Activated naive CD4-positive, alpha-beta T cell treated with Interleukin-2 at 50 U/mL for 16 hours (primary cell): ENCODE measurements at places on chromosomes 6 and 20.

GRCh38 chr6:121887724-121888123 is 452.3 kb downstream of the GJA1 start:
- DNase-seq = no peak

GRCh38 chr20:59150821-59151251 is 12.8 kb upstream of the ZNF831 start:
- DNase-seq = no peak

GRCh38 chr6:5053864-5054244 is 31.3 kb upstream of the PPP1R3G start:
- no peak for DNase-seq

GRCh38 chr6:10446548-10446947 is 31.7 kb upstream of the TFAP2A start:
- no peak for DNase-seq

DNA sequence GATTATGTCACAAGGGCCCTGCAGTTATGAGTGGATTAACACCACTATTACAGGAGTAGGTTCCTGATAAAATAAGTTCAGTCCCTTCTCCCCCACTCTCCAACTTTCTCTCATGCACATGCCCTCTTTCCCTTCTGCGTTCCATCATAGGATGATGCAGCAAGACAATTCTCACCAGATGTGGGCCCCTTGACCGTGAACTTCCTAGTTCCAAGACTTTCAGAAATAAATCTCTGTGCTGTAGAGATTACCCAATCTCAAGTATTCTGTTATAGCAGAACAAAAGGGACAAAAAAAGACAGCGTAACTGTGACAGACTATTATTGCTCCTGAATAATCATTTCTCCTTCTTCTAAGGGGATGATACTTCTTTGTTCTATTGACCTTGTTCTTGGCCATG is 33.8 kb upstream of the TMEM244 start:
- DNase-seq = no peak

GRCh38 chr6:76885861-76886301 is 577.4 kb downstream of the HTR1B start:
- DNase-seq = no peak

GRCh38 chr20:33859157-33859695 is 48.1 kb downstream of the CHMP4B start:
- peak; percentile 13 for DNase-seq

- no peak for DNase-seq
Observed at GRCh38 chr6:27810768-27811450, 101.3 kb downstream of the OR2B2 start.

DNA sequence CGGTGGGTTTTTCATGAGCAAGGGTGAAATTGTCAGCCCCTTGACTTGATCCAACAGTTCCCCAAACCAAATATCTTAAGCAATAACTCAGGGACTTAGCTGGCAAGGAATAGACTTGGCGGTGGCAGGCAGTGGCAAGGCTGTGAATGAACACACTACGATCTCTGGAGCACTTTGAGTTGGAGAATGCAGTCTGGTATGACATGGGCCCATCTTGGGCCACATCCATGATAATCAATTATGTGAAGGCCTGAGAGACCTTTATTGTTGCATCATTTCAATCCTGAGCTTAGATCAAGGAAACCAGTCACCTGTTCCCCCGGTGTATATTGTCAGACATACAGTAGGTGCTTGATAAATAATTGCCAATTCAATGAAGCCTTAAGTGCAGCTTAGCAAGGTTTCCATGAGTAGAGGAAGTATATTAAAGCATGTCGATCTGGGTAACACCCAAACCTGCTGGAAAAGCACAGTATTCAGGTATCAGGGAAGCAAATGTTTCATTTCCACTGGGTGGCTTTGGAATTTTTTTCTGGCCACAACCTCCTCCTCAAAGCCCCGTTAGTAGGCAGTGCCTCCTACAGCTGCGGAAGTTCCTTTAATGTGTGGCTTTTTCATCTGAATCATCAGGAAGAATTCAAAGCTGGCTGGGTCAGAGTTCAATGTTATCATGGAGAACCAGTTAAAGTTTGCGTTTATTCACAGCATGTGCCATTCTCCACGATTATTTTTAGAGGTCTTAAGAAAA is 10.2 kb downstream of the CASS4 start:
- no peak for DNase-seq

DNA sequence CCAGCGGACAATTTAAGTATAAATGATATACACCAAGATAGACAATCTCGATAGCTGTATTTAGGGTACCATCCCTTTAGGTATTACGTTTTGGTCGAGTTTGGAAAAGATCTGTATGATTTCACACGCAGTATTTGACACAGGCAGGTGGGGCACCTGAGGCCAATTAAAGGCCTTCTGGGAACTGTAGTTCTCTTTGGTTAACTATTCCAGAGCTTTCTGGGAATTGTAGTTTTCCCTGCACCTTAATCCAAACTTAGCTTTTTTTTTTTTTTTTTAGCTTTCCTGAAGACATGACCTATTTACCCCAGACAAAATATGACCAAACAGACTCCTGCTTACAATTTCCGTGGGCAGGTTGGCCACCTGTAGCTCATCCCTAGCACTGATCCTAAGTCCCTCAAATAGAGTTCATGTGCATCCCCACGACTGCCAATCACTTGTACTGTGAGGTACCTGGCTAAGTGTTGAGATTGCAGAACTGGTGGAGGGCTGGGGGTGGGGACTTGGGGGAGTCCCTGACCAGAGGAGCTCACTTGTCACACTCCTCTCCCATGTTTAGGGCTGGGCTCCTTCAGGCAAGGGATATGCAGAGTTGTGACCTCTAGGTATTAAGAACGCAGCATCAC is 999 bp upstream of the EHMT2 start:
- DNase-seq = peak; percentile 21

DNA sequence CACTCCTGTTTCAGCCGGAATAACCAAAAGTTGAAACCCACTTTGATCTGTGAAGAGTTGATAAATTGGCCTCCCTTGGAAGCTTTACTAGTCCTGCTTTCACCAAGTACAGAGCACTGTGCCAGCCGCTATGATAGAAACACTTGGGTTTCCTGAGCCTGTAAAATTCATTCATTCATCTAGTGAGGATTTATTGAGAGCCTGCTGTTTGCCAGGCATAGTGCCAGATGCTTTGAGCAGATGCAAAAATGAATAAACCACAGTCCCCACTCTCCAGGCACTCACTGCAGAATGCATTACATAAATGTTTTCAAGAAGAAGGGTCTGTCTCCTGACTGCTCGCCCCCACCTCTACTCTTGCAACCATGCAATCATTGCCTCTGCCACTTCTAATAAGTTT is 25.3 kb upstream of the TMEM217 start:
- DNase-seq = no peak

- no peak for DNase-seq
Observed at GRCh38 chr6:38024908-38025307, 205.4 kb downstream of the ZFAND3 start.

GRCh38 chr20:64037498-64038213 is 1.7 kb downstream of the C20orf204 start:
- peak; percentile 19 for DNase-seq

DNA sequence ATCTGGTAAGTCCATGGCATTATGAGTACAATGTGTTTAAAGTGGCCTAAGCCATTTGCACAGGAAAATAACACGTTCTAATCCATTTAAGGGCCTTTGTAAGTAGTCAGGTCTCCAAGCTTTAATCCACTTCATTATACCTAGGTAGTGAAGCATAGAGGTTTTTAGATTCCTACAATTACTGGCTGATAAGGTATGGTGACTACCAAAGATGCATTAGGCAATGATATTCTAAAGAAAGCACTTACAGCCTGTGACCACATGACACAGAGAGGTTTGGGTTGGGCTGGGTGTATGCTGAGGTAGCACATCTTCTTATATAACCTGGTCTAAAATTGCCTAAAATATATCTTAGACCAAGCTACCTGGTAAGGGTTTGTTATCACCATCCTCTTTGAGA is 504.4 kb downstream of the TFAP2B start:
- no peak for DNase-seq

DNA sequence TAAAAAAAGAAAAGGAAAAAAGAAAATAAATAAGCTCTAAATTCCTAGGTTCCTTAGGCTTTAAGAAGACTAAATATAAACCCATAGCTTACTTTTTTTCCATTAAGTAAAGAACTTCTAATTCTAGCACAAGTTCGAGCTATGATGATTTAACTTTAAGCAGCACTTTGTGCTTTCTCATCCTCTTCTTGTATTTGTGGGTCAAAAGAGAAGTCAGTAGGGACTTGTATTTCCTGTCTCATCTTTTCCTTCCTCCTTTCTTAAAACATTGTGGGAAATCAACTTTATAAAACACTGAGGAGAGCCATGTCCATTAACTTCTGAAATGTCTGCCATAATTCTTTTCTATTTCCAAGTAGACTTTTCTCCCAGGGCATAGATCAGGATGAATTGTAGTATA is 637.7 kb upstream of the CITED2 start:
- DNase-seq = no peak

DNA sequence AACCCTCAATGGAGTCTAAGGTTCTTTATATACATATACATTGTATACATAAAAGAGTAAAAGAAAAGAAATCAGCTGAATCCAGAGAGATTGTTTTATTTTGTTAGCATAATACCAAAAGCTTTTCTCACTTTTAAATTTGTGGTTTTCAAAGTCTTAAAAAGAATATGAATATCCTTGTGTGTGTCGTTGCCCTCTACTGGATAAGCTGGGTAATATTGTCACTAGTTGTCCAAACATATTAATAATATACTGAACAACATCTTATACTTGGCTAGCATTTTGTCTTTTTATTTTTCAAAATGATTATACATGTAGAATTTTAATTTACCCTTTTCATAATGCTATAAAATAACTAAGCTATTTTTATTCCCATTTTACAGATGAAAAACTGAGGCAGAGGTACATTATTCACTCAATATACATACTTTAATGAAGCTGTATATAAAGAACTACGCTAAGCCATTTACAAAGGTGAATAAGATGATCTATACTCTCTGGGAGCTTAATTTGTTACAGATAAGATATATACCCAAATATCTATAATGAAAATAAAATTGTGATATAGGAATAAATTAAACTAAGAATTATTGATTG is 531.7 kb downstream of the TFAP2B start:
- DNase-seq = no peak

DNA sequence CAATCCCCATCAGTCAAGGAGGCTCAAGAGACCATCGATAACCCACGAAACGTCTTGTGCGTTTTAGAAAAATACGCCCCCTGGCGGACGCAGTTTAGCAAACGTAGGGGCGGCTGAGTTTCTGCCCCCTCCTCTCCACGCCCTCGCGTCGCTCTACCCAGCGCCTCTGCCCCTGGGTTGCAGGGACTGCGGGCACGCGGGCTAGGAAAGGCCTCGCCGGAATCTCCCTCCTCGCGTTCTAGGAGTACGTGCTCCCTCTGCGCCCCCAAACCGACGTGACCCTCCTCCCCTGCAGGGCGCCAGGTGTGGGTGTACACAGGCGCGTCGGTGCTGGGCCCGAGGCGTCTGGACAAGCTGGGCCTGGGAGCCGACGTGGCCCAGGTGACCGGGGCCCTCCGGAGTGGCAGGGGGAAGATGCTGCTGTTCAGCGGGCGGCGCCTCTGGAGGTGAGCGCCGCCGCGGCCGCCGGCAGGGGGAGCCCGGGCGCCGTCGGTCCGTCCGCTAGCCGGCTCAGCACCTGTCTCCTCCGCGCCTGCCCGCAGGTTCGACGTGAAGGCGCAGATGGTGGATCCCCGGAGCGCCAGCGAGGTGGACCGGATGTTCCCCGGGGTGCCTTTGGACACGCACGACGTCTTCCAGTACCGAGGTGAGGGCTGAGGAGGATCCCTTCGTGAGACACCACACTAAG is 5.3 kb downstream of the MMP9 start:
- peak; percentile 73 for DNase-seq

- peak; percentile 93 for DNase-seq
Observed at GRCh38 chr6:30646450-30647241, at the start of gene C6orf136. TSS of gene C6orf136 (plus strand) at chr6:30647133. CDS start at chr6:30647232, 99 bp downstream.

DNA sequence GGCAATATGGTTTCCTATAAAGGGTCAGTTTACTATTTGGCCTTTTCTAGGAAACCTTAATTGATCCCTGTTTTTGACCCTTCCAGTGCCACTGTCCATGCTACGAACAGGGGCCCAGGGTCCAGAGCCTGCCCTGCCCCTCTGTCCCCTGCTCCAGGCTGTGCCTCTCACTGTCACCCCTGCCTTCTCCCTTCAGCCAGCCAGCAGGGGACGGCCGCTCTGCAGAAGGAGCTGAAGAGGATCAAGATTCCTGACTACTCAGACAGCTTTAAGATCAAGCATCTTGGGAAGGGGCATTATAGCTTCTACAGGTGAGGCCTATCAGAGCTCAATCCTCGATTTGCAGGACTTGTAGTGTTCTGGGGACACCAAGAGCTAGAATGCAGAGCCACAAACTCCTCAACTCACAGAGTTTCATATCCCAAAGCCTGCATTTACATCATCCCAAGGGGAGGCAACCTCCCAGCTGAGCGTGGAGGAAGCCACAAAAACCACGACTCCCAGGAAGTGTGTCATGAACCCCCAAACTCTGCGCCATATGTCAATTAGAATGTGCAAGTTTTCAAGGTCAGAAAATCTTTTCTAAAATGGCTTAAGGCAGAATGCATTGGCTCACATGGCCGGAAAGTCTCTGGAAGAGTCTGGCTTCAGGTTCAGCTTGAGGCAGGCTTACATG is 3.6 kb downstream of the BPI start:
- no peak for DNase-seq

- no peak for DNase-seq
Observed at GRCh38 chr6:107083047-107083768, 32.1 kb downstream of the BEND3 start.

DNA sequence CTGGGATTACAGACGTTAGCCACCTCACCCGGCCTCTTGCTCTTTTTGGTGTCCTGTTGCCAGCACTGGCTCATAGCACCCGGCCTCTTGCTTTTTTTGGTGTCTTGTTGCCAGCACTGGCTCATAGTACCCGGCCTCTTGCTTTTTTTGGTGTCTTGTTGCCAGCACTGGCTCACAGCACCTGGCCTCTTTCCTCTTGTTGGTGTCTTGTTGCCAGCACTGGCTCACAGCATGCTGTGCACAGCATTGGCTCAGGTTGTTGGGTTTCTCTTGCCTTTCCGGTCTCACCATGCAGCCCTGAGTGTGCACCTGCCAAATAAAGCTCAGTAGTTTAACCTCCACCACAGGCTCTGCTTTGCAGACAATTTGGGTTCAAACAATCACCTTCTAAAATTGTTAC is 208.2 kb downstream of the THBS2 start:
- DNase-seq = no peak

DNA sequence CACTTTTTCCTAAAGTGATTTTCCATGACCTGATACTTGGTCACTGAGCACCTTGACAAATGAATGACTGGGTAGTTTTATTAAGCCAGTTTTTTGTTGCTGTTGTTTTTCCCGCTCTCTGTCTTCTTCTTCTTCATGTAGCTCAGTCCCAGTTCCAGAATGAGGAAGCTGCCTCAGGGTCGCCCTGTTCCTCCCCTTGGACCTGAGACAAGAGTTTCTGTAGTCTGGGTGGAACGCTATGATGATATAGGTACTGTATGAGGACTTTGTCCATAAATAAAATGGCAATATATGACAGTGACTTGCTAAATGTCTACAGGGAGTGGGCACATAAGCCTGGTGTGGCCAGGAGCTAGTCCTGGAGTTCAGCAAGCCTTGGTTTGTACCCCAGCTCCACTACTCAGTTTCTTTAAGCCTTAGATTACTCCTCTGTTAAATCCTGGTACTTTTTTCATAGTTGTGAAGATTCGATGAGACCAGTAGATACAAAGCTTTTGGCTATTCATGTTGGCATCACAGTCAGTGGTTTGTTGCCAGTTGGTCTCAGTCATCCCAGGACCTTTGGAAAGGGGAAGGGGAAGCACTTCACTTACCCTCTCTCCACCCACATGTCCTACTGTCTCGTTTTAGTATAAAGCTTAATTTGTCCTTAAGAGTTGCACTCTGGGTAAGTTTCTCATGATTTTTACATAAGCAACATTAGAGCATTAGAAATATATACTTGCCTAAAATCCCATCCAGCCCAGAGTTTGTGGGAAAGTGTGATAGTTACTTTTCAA is 11.1 kb upstream of the ADIG start:
- DNase-seq = no peak
